ENCODE measurements at places on chromosomes 1 and 21.

DNA sequence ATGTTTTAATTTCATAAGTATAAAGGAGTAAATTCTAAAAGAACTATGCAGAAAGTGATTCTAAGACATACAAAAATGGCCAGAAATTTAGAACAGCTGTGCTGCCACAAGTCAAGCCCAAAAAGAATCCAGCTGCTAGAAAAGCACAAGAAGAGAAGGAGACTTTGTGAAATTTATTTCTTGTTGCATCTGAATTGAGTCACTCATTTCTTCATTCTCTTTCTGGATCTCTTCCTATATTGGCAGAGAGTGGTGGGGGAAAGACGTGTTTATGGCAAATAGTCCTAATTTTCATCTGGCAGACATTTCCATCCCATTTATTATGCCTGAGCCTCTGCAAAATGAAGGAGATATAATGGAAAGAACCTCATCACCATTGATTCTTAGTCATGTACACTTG is 139.6 kb upstream of the CTTNBP2NL start:
- DNase-seq, result no peak

GRCh38 chr1:212700223-212700891 is 717 bp upstream of the BATF3 start:
- no peak for DNase-seq

GRCh38 chr1:58976294-58976693 is 192.4 kb upstream of the JUN start:
- no peak for DNase-seq

DNA sequence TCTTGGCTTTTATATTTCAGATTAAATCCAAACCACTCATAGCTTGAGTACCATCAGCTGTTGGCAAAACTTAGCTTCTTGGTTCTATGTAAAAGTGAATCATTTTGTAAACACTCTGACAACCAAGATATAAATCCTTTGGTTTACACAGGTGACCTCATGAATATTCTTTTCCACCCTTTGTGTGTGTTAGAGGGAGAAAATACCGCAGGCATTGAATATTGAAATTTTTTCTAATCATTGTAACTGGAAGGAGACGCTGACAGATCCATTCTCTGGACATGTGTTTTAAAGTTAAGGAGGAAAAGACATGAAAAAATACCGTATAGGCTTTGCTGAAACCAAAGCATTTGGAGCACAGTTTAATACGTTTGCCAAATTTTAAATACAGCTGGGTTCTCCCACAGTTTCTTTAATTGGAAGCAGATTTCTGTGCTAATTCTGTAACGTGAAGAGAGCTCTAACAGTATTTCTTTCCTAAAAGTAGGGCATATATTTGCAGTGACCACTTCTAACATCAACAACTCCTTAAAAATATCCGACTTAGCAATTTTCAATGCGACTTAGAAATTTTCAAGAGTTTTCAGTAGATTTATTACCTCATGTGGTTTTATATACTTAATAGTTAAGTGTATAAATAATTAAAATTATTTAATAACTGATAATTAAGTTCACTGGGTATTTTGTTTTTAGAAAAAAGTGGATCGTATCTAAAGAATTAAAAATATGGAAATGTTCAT is 388.2 kb downstream of the USP25 start:
- DNase-seq, result no peak

DNA sequence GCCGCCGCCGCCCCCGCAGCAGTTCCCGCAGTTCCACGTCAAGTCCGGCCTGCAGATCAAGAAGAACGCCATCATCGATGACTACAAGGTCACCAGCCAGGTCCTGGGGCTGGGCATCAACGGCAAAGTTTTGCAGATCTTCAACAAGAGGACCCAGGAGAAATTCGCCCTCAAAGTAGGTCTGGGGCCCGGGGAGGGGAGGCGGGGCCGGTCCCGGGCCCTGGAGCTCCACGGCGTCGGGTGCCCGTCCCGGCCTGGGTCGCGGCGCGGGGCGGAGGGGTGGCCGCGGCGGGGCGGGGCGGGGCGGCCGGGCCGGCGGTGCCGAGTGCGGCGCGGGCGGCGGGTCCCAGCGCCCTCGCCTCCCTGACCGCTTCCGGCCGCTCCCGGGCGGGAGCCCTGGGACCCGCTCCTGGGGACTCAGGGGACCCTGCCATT is 646 bp downstream of the MAPKAPK2 start:
- no peak for DNase-seq

DNA sequence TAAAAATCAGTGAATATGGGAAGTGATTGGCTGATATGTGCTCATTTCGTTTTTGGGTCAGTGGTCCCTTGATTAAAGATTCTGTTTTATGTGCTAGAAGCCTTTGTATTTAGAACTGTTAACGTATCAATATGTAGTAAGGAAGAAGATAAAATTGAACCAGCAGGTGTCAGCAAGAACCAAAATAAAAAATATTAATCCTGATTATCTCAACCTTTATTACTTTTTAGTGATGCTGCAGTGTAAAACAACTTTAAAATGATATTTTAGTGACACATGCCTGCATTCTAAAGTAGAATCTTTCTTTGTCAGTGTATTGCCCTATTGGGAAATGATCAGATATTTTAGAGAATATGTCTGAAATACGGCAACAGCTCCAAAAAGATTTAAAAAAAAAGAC is 49.5 kb downstream of the NEK7 start:
- DNase-seq, result no peak

GRCh38 chr1:15902882-15903281 is 55.4 kb downstream of the SPEN start:
- DNase-seq, result no peak

- DNase-seq, result no peak
Measured at GRCh38 chr1:41660570-41661427, 176.3 kb upstream of the EDN2 start.

DNA sequence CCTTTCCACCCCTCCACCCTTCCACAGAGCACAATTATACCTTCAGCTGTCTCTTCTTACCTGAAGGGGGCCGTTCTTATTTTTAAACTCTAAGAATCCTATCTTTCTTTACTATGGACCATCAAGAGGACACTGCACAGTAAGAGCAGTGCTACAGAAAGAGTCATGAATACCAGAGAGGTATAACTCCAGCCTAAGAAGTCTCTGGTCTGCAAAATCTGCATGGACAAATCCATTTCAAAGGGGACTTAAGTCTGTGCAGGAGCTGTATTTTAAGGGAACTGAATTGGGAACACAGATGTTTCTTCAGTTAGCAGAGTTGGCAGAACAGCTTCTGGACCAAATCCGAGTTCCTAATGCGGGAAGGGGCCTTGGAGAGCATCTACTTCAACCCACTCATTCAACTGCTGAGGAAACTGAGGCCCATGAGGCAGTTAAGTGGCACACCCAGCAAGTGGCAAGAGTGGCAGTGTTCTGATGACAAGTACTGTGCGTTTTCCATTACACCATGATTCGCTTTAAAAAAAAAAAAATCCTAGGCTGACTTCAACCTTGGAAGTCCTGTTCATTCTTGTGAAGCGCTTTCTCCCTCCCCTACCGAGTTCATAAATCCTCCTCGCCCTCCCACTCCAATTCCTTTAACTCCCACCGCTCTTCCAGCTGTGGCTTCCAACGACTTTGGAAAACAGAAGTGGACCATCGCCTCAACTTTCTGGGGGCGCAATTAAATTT is 1.8 kb downstream of the PLPP3 start:
- DNase-seq, result no peak

DNA sequence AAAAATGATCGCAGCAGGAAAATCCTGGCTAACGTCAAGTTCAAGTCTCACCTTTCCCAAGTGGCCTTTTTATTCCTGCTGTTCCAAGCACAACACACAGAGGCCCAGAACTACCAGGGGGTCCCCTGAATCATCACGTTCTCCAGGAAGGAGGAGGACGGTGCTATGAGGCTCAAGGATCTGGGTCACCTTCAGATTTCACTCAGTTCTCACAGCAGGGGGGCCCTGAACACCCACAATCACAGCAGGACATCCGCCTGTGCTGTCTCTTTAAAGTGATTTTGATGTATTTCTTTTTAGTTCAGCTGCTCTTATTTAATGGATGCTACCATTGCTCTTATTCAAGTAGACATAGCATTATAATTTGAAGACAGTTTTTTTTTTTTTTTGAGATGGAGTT is 173.4 kb downstream of the HUNK start:
- no peak for DNase-seq

- no peak for DNase-seq
Measured at GRCh38 chr1:32749332-32749731, 46.8 kb upstream of the SYNC start.
